ENCODE measurements at places on chromosomes 6 and 20. TPM values are rescaled to one million over a fixed set of nuclear protein-coding genes. Genes with fewer than 3 reads are reported as not detected.

Gene PPP1R16B
- under 0.01 TPM for total RNA-seq

- H3K27me3 ChIP-seq: no peaks in the 10 kb centered on the region
- peaks cover 13% of the 10 kb centered on the region for H3K4me1 ChIP-seq
- peak overlapping the region; percentile 97 for H3K27ac ChIP-seq
- H3K4me3 ChIP-seq: peak overlapping the region; percentile 9
Measured at GRCh38 chr20:44572551-44573500, 9.6 kb upstream of the PKIG start.

DNA sequence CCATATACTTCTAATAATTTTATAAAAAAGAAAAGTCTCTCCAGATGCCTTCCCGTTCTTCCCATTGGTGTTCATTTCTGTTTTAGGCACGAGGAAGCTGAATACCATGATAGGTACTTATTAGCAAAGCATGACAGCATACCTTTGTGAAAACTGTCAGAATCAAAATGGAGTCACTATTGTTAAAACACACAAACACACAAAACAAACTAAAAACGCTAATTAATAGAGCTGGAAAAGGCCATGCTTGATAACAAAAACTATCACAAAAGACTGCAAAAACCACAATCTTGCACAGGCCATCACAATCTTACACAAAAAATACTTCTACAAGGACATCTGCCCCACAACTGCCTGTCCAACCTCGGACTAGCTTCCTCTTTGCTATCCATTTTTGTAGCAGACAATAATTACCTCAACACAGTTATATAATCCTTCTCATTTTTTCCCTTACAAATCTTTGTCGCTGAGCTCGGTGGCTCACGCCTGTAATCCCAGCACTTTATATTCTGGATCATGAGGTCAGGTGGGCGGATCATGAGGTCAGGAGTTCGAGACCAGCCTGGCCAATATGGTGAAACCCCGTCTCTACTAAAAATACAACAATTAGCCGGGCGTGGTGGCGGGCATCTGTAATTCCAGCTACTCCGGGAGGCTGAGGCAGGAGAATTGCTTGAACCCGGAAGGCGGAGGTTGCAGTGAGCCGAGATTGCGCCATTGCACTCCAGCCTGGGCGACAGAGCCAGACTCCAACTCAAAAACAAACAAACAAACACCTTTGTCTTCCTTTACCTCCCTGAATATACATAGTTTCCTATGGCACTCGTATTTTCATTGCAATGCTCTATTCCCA, 3.2 kb upstream of the ABT1 start:
- no peak overlapping the region for H3K27ac ChIP-seq
- no peak overlapping the region for H3K4me3 ChIP-seq
- H3K27me3 ChIP-seq: no peaks in the 10 kb centered on the region
- peaks cover 2% of the 10 kb centered on the region for H3K36me3 ChIP-seq

GRCh38 chr6:51793393-51793792, 294.0 kb downstream of the PKHD1 start:
- H3K4me1 ChIP-seq: no peaks in the 10 kb centered on the region
- no peak overlapping the region for H3K4me3 ChIP-seq
- no peak overlapping the region for H3K27ac ChIP-seq
- no peak for DNase-seq
- no peaks in the 10 kb centered on the region for H3K36me3 ChIP-seq

- H3K27me3 ChIP-seq: no peaks in the 10 kb centered on the region
- peaks cover 2% of the 10 kb centered on the region for H3K4me1 ChIP-seq
- H3K36me3 ChIP-seq: peaks cover 5% of the 10 kb centered on the region
Measured at GRCh38 chr6:33705268-33705885, 6.1 kb downstream of the UQCC2 start.

GRCh38 chr20:8395956-8396355, 263.9 kb downstream of the PLCB1 start:
- H3K4me1 ChIP-seq: peaks cover 4% of the 10 kb centered on the region
- DNase-seq: no peak
- H3K36me3 ChIP-seq: no peaks in the 10 kb centered on the region
- H3K27ac ChIP-seq: no peak overlapping the region

DNA sequence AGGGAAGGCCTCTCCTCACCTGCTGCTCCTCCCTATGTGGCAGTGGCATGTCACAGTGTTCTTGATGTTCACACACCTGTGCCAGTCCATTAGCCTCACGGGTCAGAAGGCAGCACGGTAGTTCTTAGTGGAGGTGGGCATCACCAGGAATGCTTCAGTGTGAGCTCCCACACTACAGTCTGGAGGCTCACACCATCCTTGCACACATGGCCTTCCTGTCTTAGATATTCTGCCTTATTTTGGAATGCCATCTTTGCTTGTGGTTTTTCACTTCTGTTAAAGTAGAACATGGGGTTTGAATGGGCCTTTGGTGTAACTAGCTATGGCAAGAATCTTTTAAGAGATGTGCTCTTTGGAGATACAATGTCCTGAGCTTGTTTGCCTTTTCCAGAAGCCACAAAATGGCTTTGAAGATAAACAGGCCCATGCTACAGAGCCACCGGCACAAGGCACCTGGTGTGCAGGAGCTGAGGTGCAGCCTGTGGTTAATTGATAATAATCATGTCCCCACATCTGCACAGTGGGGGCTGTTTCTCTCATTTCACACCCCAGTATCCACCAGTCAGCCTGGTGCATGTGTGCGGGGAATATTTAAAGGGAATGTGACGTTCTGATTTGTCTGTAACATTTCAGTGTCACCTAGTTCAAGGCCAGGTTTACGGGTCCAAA, 3.2 kb upstream of the SLC17A9 start:
- H3K4me3 ChIP-seq: no peak overlapping the region
- no peak for DNase-seq
- peaks cover 7% of the 10 kb centered on the region for H3K4me1 ChIP-seq

GRCh38 chr20:38729767-38730166, 5.5 kb downstream of the SLC32A1 start:
- H3K27ac ChIP-seq: no peak overlapping the region
- no peaks in the 10 kb centered on the region for H3K4me1 ChIP-seq
- no peak overlapping the region for H3K4me3 ChIP-seq
- H3K27me3 ChIP-seq: peaks cover 81% of the 10 kb centered on the region

- H3K4me3 ChIP-seq: no peak overlapping the region
- DNase-seq: no peak
- no peaks in the 10 kb centered on the region for H3K4me1 ChIP-seq
- H3K36me3 ChIP-seq: no peaks in the 10 kb centered on the region
Measured at GRCh38 chr6:6597682-6598081, 9.2 kb downstream of the LY86 start.

- H3K4me3 ChIP-seq: peak overlapping the region; percentile 70
- H3K27me3 ChIP-seq: no peaks in the 10 kb centered on the region
- no peak for DNase-seq
- no peaks in the 10 kb centered on the region for H3K4me1 ChIP-seq
Measured at GRCh38 chr6:26321005-26321404, 44.0 kb upstream of the BTN3A2 start.

DNA sequence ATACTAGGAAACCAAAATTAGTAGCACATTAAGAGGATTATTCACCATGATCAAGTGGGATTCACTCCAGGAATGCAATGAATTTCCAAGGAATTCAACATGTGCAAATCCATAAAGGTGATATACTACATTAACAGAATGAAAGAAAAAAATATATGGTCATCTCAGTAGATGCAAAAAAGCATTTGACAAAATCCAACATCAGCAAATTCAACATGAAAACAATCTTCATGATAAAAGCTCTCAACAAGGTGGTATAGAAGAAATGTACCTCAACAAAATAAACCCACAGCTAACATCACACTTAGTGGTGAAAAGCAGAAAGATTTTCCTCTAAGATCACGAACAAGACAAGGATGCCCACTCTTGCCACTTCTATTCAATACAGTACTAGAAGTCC, 74.4 kb upstream of the PDE10A start:
- no peaks in the 10 kb centered on the region for H3K27me3 ChIP-seq
- DNase-seq: no peak
- no peaks in the 10 kb centered on the region for H3K4me1 ChIP-seq
- no peaks in the 10 kb centered on the region for H3K36me3 ChIP-seq

- no peak overlapping the region for H3K27ac ChIP-seq
- H3K27me3 ChIP-seq: no peaks in the 10 kb centered on the region
- DNase-seq: no peak
- H3K4me1 ChIP-seq: peaks cover 6% of the 10 kb centered on the region
- H3K4me3 ChIP-seq: no peak overlapping the region
Measured at GRCh38 chr6:106192824-106193223, 106.7 kb downstream of the PRDM1 start.

GRCh38 chr6:30260036-30260504, 46.9 kb upstream of the TRIM26 start:
- peaks cover 8% of the 10 kb centered on the region for H3K27me3 ChIP-seq
- H3K4me1 ChIP-seq: peaks cover 2% of the 10 kb centered on the region
- H3K4me3 ChIP-seq: peak overlapping the region; percentile 63
- no peak overlapping the region for H3K27ac ChIP-seq
- no peaks in the 10 kb centered on the region for H3K36me3 ChIP-seq
- DNase-seq: peak; percentile 17

DNA sequence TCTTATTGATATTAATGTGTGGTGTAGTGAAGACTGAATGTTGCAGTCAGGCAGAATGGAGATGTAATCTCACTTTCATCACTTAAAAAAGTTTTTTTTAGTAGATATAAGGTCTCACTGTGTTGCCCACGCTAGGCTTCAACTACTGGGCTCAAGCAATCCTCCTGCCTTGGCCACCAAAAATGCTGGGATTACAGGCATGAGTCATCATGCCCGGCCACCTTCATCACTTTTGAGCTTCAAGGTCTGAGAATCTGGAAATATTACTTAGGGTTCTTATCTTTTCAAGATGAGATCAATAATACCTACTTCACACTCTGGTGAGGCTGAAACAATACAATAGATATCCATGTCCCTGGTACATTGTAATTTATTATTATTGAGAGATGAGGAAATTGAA, 31.6 kb downstream of the ADGRG6 start:
- no peaks in the 10 kb centered on the region for H3K27me3 ChIP-seq
- H3K4me3 ChIP-seq: no peak overlapping the region
- no peak for DNase-seq
- no peaks in the 10 kb centered on the region for H3K36me3 ChIP-seq
- H3K4me1 ChIP-seq: peaks cover 5% of the 10 kb centered on the region
- H3K27ac ChIP-seq: no peak overlapping the region

DNA sequence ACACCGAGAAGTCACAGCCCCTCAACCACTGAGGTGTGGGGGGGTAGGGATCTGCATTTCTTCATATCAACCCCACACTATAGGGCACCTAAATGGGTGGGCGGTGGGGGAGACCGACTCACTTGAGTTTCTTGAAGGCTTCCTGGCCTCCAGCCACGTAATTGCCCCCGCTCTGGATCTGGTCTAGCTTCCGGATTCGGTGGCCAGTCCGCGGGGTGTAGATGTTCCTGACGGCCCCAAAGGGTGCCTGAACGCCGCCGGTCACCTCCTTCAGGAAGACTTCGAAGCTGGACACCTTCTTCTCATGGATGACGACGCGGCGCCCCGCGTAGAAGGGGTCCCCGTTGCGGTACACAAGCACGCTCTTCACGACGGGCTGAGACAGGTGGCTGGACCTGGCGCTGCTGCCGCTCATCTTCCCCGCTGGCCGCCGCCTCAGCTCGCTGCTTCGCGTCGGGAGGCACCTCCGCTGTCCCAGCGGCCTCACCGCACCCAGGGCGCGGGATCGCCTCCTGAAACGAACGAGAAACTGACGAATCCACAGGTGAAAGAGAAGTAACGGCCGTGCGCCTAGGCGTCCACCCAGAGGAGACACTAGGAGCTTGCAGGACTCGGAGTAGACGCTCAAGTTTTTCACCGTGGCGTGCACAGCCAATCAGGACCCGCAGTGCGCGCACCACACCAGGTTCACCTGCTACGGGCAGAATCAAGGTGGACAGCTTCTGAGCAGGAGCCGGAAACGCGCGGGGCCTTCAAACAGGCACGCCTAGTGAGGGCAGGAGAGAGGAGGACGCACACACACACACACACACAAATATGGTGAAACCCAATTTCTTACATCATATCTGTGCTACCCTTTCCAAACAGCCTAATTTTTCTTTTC, at the start of gene DCDC2:
DCDC2 (minus strand) TSS at position 724 of the 883 bp plus-strand sequence; CDS start at position 415, 309 bp downstream.
- no peaks in the 10 kb centered on the region for H3K4me1 ChIP-seq
- peak within 1 kb of the TSS; percentile 17 for H3K4me3 ChIP-seq
- H3K27me3 ChIP-seq: peaks cover 12% of the 10 kb centered on the region
- H3K36me3 ChIP-seq: no peaks in the 10 kb centered on the region
- H3K27ac ChIP-seq: no peak within 1 kb of the TSS

- peaks cover 40% of the 10 kb centered on the region for H3K4me1 ChIP-seq
- no peak for DNase-seq
- H3K36me3 ChIP-seq: peaks cover 4% of the 10 kb centered on the region
- no peak overlapping the region for H3K27ac ChIP-seq
- H3K4me3 ChIP-seq: peak overlapping the region; percentile 57
Measured at GRCh38 chr6:33428966-33429749, 9.3 kb downstream of the SYNGAP1 start.

- no peak overlapping the region for H3K4me3 ChIP-seq
- no peak for DNase-seq
- no peak overlapping the region for H3K27ac ChIP-seq
- no peaks in the 10 kb centered on the region for H3K4me1 ChIP-seq
- no peaks in the 10 kb centered on the region for H3K36me3 ChIP-seq
- no peaks in the 10 kb centered on the region for H3K27me3 ChIP-seq
Measured at GRCh38 chr6:111199935-111200334, 112.6 kb downstream of the SLC16A10 start.

- no peaks in the 10 kb centered on the region for H3K36me3 ChIP-seq
- no peaks in the 10 kb centered on the region for H3K4me1 ChIP-seq
- H3K27me3 ChIP-seq: peaks cover 18% of the 10 kb centered on the region
- no peak overlapping the region for H3K27ac ChIP-seq
- DNase-seq: no peak
- no peak overlapping the region for H3K4me3 ChIP-seq
Measured at GRCh38 chr20:38308047-38308438, 4.1 kb downstream of the BPI start.
